Fibroblast of skin of back (primary cell): ENCODE measurements at places on chromosomes 12 and 14.

DNA sequence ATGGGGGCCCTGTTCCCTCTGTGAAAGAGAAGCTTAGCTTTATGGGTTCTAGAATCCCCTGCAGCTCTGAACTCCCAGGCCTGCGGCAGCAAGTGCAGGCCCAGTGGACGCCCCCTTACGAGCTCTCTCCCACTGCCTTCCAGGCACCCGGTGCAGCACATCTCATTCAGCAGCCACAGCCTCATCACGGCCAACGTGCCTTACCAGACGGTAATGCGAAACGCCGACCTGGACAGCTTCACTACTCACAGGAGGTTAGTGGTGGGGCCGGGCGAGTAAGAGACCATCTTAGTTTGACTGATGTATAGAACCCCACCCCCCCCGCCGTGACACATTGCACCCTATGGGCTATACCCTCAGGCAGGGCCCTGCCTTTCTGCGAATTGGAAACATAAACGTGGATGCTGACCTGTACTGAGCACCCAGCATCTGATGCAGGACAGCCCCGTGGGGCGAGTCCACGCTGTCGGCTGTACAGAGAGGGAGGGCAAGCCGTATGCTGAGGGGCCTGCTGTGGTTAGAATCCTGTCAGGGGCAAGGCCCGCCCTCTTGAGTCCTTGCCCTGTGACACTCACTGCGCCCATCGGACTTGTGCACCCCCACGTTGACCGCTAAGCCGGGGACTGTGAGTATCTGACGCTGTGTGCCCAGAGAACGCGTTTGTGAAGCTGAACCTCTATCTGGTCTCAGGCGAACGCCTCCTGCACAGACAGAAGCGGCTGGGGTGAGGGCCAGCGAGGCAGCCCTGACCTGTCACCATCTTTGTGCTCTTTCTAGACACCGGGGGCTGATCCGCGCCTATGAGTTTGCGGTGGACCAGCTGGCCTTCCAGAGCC is 71.7 kb downstream of the TESC start:
- DNase-seq: no peak

GRCh38 chr12:12456637-12457036 is 99.8 kb downstream of the BORCS5 start:
- DNase-seq: no peak

- DNase-seq: no peak
These were observed 2.4 kb downstream of the AKT1 start for GRCh38 chr14:104792945-104793702.

DNA sequence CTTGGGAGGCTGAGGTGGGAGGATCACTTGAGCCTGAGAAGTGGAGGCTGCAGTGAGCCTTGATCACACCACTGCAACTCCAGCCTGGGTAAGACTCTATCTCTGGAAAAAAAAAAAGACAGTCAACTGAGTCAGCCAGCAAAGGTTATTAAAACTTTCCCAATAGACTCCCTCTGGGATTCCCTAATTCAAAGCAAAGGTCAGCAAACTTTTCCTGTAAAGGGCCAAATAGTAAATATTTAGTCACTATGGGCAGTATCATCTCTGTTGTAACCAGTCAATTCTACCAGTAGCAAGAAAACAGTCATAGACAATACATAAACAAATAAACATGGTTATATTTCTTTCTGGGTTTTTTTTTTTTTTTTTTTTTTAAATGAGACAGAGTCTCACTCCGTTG is 122.5 kb downstream of the IPO8 start:
- no peak for DNase-seq

DNA sequence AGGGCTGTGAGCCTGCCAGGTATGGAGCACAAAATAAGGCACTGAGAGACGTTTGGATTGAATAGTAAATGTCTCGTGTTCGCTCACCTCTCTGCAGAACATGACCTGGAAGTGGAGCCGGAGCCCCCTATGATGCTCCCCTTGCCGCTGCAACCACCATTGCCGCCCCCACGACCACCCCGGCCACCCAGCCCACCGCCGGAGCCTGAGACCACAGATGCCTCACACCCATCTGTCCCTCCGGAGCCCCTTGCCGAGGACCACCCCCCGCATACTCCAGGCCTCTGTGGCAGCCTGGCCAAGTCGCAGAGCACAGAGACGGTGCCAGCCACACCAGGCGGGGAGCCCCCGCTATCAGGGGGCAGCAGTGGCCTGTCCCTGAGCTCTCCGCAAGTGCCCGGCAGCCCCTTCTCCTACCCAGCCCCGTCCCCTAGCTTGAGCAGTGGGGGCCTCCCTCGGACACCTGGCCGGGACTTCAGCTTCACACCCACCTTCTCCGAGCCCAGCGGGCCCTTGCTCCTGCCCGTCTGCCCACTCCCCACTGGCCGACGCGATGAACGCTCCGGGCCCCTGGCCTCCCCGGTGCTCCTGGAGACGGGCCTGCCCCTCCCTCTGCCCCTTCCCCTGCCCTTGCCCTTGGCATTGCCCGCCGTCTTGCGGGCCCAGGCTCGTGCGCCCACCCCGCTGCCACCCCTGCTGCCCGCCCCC is 18.7 kb downstream of the SETD1B start:
- DNase-seq: no peak

DNA sequence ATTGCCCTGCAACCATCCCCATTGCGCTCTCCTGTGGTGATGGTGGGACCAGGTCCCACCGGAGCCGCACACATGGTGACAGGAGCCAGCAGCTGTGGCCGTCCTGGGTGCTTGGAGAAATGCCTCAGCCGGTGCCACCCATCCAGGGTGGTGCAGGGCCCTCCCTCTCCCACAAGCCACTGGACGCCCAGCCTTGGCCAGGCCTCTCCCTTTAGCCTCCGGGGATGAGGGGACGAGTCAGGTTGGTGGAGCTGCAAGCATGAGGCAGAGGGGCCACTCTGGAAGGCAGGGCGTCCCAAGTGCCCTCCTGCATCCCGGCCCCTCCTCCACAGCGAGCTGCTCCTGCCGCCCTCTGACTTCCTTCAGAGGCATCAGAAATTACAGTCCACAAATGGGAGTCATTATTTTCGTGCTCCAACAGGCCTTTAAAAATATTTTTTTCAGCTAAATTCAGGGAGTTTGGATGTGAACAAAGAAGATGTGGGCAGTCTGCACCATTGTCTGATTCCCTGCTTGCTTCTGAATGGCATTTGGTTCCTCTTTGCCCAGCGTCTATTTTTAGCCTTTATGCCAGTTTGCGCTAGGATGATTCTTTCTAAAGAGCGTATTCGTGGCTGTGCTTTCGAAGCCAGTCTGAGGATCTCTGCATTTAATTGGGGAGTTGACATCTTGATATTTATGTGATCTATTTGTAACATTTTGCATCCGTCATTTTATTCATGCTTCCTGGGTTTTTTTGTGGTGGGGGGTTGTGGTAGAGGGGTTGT is 189.4 kb downstream of the ADGRD1 start:
- DNase-seq: no peak

- no peak for DNase-seq
These were observed 177.2 kb upstream of the NTF3 start for GRCh38 chr12:5254703-5255102.

GRCh38 chr14:92473261-92473968 is 40.2 kb upstream of the RIN3 start:
- no peak for DNase-seq

DNA sequence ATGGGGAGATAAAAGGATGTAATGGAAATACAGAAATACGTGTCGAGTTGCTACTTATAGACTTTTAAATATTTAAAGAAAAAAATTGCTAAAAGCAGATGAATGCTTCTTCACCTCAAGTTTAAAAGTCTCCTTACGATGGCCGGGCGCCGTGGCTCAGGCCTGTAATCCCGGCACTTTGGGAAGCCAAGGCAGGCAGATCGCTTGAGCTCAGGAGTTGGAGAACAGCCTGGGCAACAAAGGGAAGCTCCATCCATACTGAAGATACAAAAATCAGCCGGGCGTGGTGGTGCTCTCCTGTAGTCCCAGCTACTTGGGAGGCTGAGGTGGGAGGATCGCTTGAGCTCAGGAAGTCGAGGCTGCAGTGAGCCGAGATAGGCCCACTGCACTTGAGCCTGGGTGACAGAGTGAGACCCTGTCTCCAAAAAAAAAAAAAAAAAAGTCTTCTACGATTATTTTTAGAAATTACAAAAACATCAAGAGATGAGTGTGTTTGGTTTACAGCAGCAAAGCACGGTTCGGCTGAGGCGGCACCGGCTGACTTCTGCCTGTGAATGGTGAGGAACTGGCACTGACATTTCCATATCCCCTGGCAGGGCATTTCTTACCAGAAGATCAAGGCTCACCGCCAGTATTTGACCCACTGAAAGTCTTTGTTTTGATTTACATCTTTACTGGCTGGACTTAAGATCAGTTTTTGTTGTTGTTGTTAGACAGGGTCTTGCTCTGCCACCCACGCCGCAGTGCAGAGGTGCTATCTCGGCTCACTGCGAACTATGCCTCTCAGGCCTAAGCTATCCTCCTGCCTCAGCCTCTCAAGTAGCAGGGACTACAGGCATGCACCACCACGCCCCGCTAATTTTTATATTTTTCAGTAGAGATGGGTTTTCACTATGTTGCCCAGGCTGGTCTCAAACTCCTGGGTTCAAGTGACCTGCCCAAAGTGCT is 3.9 kb upstream of the MTA1 start:
- no peak for DNase-seq

DNA sequence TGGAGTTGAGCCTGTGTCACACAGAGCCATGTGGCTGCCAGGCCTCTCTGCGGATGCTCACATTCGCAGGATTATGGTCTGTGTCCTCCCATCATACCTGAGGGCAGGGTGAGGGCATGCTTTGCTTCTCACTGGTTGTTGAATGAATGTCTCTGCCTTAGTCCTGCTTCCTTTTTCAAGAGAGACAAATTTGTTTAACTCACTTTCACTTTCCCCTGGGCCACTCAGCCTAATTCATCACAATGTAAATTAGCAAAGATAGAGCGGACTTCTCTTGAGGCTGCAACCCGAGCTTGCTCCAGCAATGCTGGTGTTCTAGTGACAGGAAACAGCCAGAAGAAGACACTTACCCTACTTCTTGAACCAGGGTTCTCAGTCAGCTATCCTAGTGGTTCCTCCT is 35.5 kb upstream of the PAX9 start:
- DNase-seq: no peak

DNA sequence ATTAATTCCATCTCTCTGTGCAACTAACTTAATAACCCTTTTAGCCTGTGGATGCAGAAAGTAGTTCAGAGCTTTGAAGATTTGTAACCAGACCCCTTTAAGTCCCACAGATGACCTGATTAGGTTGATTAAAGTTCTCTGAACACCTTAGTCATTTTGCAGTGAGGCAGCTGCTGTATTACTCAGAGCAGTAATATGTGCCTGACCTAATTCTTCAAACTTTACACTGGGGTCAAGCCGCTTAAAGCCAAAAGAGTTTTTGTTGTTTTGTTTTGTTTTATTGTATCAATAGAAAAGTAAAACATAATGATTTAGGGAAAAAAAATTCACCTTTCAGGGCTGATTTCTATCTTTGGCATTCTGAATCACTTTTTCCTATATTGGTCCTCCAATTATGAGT is 78.6 kb upstream of the PLEKHG7 start:
- DNase-seq: peak; percentile 78

GRCh38 chr12:111691262-111691661 is 5.4 kb downstream of the ACAD10 start:
- DNase-seq: no peak

- no peak for DNase-seq
These were observed 42.1 kb downstream of the CCDC175 start for GRCh38 chr14:59534361-59534987.
